ENCODE measurements at places on chromosomes 3 and 15. TPM values are rescaled to one million over a fixed set of nuclear protein-coding genes. Genes with fewer than 3 reads are reported as not detected.

Gene PDZRN3
- total RNA-seq = 37.6 TPM

Gene ACAP2
- total RNA-seq = 87.1 TPM

Gene DNAJB11
- total RNA-seq = 41.6 TPM

Gene OR5K2
- total RNA-seq = not detected

Gene FMN1
- 50.7 TPM for total RNA-seq

Gene MB21D2
- total RNA-seq = 6.2 TPM

Gene ZNF501
- 5.4 TPM for total RNA-seq

Gene HRG
- not detected for total RNA-seq
